Activated CD4-positive, CD25-positive, alpha-beta regulatory T cell treated with anti-CD3 and anti-CD28 coated beads, Interleukin-2, amount 50 U/mL, for 72 hours (primary cell): ENCODE measurements at places on chromosomes 2 and 18.

- DNase-seq = no peak
Measured at GRCh38 chr2:138237667-138238384, 263.7 kb upstream of the SPOPL start.

DNA sequence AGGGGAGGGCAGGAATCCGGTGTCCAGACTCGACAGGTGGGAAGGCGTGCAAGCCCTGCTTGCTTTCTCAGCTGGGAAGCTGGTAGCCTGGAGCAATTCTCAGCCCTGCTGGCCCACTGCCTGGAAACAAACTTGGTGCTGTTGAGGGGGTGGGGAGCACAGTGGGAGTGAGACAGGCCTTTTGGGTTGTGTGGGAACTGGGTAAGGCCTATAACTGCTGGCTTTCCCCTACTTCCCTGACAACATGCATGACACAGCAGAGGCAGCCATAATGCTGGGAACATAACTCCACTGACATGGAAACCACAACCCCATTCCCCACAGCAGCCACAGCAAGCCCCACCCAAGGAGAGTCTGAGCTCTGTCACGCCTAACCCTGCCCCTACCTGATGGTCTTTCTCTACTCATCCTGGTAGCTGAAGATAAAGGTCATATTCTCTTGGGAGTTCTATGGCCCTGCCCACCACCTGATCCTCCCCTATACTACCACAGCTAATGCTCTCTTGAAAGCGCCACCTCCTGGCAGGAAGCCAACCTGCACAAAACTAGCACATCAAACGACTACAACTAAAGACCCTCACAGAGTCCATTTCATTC, 122.9 kb upstream of the ACVR1C start:
- DNase-seq = no peak

GRCh38 chr18:69216321-69216720, 184.4 kb upstream of the DOK6 start:
- no peak for DNase-seq

- DNase-seq = no peak
Measured at GRCh38 chr2:68295516-68295915, 24.2 kb downstream of the CNRIP1 start.

- DNase-seq = no peak
Measured at GRCh38 chr2:203394519-203395227, 66.5 kb downstream of the ABI2 start.

DNA sequence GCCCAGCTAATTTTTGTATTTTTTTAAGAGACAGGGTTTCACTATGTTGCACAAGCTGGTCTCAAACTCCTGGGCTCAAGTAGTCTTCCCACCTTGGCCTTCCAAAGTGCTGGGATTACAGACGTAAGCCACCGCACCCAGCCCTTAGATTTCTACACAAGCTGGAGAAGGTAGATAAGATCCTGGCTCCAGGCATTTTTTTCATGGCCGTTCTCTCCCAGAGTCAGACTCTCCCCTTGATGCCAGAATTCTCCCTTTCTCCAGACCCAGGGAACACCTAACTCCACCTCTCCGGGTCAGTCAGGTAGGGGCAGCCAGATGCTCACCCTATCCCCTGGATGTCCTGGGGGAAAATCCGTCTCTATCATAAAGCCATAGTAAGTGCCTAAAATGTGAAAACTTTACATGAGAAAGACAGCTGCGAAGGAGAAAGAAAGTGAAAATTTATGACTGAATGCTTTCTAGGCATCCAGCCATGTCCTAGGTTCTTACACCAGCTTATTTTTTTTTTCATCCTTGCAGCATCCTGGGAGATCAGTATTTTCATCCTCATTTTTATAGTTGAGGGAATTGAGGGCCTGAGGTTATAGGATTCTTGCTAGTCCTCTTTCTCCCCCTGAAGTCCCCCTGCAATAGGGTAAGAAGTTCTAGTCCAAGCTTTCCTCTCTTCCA, 16.3 kb downstream of the SIX3 start:
- no peak for DNase-seq

DNA sequence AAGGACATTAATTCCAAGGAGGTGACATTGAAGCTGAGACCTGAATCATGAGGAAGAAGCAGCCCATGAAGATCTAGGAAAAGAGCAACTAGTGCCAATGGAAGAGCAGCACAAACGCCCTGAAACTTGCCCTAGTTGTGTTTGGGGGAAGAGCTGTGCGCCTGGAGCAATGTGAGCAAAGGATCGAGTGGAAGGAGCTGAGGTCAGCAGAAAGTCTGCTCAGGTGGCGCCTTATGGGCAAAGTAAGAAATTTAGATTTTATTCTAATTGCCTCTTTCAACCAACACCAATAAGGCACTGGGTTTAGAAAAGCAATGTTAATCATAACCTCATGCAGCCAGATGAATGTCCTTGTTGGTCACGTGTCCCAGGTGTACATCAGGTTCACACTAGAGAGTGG, 226.0 kb upstream of the THSD7B start:
- no peak for DNase-seq

DNA sequence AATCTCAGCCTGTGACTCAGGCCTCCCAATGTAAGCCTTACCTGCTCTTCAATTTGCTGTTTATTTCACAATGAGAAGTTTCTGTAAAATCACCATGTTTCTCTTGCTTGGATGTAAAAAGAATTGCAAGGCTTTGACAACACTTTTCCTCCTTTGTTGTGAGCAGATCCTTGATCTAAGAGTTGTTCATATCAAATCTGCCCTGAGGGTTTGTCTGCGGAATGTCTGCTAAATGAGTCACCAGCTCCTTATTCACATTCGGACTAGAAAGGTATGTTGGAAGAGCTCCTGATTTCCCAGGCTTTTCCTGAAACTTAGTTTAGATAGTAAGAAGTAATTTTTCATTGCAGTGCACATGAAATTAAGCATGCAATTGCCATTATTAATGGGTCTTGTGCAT, 268.2 kb upstream of the TCF4 start:
- DNase-seq = no peak

GRCh38 chr2:215354771-215355695, 43.2 kb downstream of the ATIC start:
- DNase-seq = no peak

DNA sequence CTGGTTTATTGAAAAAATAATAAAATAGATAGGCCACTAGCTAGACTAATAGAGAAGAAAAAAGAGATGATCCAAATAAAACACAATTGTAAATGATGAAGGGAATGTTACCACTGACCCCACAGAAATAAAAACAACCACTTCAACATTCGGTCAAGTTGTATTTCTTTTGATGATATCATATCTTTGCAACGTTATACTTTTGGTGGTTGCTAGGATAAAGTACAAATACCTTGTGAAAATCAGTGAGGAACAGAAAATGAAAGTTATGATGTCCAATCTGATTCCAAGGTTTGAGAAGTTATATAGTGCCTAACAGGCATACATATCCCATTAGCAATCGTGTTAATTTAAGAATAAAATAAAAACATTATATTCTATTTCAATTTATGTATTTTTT, 6.6 kb upstream of the ASNSD1 start:
- no peak for DNase-seq
